ENCODE measurements at places on chromosomes 1 and 21.

DNA sequence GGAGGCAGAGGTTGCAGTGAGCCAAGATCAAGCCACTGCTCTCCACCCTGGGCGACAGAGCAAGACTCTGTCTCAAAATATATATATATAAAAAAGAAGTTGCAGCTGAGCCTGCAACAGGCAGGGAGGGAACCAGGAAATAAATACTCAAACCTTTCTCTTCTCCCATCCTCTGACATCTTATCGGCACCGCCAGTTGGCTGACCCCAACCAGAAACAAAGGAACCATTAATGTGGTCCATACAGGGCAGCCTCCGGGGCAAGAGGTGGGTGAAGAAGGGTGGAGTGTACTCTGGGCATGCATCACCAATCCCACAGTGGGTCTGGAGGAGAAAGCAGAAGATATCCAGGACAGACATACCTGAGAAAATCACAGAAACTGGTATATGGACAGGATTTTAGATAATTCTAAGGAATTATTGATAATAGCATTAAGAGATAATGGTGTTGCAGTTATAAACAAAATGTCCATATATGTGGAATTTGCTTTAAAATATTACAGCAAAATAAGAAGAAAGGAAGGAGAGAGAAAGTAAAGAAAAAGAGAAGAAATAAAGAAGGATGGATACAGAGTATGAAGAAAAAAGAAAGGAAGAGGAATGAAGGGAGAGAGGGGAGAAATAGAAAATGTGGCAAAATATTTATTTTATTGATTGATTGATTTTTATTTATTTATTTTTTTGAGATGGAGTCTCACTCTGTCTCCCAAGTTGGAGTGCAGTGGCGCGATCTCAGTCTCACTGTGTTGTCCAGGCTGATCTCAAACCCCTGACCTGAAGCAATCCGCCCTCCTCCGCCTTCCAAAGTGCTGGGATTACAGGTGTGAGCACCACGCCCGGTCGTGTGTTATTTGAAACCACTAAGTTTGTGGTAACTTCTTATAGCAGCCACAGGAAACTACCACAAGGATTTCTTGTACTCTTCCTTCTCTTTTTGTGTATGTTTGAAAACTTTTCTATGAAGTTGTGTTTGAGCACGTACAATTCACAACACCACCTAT lies 4.1 kb upstream of the PTAFR start:
- no peak for DNase-seq

DNA sequence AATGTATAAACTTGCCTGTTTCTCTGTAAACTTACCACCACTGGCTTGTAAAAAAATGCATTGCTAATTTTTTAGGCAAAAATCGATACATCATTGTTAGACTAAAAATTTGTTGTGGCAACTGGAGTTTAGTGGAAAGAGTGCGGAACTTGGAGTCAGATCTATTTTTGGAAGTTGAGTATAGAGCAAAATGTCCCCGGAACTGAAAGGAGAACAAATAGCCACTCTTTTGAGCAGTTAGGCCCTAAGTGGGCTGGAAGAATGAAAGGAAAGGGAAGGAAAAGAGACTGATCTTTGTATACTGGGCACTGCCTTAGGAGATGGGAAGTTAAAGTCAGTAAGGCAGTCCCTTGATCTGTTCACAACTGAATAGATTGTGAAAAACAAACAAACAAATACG lies 30.2 kb downstream of the OPTC start:
- DNase-seq: no peak

- DNase-seq: no peak
These were observed 1.8 kb downstream of the USP24 start for GRCh38 chr1:55213151-55213884.

DNA sequence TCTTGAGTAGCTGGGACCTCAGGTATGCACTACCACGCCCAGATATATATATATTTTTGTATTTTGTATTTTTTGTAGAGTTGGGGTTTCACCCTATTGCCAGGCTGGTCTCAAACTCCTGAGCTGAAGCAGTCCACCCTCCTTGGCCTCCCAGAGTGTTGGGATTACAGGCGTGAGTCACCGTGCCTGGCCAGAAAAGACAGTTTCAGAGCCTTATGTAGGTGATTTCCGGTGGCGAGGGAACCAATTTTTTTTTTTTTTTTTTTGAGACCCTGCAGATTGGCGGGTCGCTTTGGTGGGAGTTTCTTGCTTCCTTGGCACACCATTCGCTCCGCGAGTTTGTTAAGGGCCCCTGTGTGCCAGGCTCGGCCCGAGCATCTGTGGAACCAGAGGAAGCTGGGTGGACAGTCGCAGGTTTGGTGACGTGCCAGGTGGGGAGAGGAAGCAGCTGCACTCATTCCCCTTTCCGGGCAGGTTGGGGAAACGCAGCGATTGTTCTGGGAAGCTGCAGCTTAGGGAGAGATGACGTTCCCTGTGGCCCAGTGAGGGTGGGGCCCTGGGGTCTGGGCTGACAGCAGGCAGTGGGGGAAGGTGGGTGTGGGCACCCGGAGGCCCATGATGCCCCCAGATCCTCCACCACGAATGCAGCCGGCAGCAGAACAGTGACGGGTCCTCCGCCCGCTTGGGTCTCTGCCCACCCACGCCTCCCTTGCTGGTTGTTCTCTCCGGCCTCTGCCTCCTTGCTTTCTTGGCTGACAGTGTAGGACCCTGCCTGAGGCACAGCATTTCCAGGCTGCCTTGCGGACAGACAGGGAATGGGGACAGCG lies 25.1 kb downstream of the SPSB1 start:
- no peak for DNase-seq

DNA sequence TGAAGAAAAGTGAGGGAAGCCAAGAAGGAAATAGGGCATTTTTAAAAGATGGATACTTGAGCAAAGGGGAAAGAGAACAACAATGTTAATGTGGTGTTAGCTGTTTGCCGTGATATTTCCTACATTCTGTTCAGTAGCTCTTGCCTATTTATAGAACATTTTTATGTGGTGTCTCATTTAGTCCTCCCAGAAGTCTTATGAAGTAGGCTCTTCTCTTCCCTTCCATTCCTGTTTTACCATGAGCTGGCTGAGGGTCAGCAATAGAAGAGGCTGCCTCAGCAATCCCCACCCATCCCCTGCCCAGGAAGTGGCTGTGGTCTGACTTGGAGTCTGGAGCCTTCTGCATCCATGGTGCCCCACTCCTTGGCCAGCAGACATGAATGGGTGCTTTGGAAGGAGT lies 60.1 kb downstream of the KIAA0040 start:
- DNase-seq: no peak

- DNase-seq: no peak
These were observed 103.1 kb downstream of the GALNT2 start for GRCh38 chr1:230170153-230170547.

DNA sequence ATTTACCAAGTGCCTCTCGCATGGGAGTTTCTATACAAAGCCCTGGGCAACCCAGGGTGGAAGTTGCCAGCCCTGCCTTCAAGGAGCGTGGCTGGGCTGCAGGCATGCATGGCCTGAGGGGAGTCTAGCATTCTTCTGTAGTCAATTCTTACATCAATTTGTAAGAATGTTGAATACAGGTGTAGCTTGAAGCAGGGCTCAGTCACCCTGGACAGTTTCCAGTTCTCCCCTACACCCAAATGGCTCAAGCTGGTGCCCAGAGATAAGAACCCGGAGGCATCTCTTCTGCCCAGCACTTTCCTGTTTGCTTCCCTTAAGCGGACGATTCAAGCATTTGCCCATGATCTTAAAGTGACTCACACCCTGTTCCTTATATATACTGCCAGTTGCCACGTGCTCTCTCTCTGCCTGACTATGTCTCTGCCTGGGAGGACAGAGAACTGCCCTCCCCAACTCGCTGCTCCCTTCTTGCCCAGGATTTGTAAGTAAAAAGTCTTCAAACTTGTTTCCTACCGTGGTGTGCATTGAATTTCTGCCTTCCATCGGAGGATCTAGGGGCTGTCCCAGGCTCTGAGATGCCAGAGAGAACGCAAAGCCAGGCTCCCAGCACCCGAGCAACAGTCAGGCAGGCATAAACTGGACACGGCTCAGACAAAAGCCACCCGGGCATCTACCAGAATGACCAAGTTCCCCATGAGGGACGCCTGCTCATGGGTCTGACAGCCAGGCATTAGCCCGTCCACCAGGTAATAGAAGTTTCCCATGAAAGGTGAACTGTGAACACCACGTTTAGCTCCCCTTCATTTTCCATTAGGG lies 50.9 kb upstream of the AJAP1 start:
- no peak for DNase-seq

GRCh38 chr1:59577774-59578173 lies 237.0 kb upstream of the HOOK1 start:
- no peak for DNase-seq

- DNase-seq: peak; percentile 68
These were observed 18.2 kb upstream of the FCGR2A start for GRCh38 chr1:161486806-161487741.

GRCh38 chr1:15500184-15501178 lies 23.5 kb downstream of the CASP9 start:
- DNase-seq: no peak

- DNase-seq: no peak
These were observed 595 bp upstream of the DDR2 start for GRCh38 chr1:162631546-162632191.

DNA sequence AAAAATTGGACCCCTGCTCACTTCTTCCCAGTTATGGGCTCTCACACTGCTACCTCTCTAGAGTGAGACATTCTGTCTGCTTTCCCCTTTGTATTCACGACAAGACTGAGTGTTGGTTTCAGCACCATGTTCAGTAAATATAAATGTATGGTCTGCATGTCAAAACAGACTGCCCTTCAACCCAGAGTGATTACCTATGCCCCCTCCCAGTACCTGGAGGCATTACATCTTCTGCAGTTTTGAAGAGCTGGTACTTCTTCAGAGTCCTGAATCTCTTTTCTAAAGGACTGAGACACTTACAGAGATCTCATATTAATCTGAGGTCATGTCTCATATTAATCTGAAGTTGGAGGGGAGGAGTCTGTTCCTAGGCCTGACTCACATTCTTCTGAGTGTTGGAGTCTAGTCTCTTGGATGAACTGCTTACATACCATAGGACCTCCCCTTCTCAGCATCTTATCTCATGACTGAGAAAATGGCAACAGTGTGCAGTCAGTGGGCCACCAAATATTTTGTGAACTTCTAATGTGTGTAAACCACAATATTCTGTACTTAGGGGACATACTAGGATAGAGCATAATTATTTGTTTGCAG lies 80.3 kb downstream of the RGL1 start:
- no peak for DNase-seq

DNA sequence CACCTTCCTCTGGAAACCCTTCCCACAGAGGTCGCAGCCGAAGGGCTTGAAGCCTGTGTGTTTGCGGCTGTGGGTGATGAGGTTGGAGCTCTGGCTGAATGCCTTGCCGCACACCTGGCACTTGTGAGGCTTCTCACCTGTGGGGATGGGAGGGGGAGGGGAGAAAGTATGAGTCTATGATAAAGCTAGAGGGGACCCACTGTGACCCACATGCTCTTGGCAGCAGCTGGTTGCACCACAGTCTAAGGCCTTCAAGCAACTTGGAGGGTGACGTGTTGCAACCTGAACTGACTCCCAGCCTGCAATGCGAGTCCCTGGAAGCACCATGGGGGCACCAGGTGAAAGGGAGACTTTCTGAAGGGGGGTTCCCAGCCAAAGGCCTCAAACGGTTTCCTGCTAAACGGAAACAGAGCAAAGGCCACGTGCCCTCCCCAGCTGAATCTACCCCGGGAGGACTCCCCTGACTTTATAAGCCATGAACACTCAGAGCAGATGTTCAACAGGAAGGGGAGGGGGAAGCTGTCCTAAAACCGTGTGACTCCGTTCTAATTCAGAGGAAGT lies 10.6 kb downstream of the GFI1 start:
- DNase-seq: peak; percentile 91
